ENCODE measurements at places on chromosomes 11 and 22.

DNA sequence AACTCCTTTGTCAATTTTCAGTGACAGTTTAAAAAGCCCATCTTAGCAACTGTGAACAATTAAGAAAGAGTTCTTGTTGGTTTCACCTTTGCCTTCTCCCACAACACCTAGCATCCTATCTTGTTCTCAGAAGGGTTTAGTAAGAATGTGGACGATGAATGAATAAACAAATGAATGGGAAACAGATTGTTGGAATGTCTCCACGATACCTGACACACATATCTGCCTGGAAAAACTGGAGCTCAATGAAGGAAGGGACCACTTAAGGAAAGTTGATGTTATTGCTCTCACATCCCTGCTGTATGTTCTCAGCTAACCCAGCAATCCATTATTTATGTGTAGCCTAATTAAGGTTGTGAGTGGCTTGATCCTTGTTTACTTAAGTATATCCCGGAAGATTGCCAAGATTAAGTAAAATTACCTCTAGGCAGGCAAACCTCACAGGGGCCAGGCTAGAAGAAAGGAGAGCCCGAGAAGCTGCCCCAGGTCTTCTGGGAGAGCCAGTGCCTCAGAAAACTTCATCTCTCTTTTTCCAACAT, 286.4 kb downstream of the NXPE2 start:
- no peak for DNase-seq

DNA sequence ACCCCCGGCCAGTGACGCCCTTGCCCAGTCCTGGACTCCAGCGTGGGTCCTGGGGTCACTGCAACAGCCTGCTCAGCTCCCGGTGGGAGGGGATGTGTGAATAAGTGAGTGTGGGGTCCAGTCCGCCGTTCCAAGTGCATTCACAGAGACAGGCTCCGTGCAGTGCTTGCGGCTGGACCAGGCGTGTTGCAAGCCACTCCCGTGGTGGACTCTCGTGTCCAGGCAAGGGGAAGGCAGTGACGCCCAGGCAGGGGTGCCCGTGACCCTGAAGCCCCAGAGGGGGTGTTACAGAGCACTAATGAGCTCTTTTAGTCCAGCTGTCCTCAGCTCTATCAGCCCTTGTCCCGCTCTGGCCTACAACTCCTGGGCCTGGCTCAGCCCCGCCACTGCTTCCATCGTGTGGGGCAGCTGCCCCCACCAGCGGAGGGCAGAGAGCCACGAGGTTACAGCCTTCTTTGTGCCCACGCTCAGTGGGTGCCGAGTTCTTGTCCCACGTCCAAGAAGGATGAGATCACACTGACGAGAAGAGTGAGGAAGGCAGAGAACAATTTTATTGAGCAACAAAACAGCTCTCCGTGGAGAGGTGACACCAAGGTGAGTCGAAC, 1807.5 kb downstream of the LRRC4C start:
- DNase-seq, result no peak

- DNase-seq, result no peak
Measured at GRCh38 chr11:1597331-1597993, 632 bp downstream of the KRTAP5-2 start.

DNA sequence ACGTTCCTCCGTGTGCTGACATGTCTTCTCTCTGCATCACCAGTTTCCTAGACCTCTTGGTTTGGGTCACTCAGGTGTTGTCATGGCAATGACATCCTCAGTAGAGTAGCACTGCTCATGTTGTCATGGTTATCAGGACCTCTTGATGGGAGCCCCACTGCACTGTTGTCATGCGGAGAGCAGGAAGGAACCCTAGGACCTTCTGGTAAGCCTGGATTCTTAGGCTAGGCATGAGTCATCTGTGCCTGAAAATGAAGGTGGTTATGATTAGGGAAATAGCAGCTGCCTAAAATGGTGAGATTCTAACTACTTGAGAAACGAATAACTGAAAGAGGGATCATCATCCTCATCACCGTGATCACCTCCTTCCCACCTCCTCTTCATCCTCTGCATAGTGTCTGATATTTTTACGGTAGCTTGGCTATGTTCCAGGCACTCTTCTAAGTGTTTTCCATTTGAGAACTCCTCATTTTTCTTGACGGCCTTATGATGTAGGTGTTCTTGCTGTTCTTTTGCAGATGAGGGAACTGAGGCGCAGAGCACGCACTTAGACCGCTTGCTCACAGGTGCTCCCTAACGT, 858.4 kb downstream of the NTM start:
- no peak for DNase-seq

- no peak for DNase-seq
Measured at GRCh38 chr11:121967131-121967704, 148.8 kb downstream of the BLID start.

- no peak for DNase-seq
Measured at GRCh38 chr11:78261828-78262227, 73.1 kb downstream of the USP35 start.

- no peak for DNase-seq
Measured at GRCh38 chr11:128323381-128323780, 264.0 kb downstream of the ETS1 start.

DNA sequence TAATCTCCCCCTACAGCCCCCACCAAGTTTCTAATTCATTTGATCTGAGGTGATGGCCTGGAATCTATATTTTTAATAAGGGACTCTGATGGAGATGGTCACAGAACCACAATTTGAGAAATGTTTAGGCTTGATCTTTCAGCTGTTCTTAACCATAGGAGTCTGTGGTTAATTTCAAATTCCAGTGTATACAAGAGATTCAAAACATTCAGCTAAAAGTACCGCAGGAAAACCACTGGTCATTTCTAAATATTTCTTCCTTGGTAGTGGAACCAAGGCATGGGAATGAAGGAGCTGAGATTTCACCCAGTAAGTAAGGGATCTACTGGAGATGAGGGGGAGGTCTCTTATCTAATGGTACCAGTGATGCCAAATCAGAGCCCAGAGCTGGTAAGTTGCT, 18.3 kb upstream of the GALNT18 start:
- no peak for DNase-seq

- DNase-seq, result no peak
Measured at GRCh38 chr22:35116817-35117216, 50.9 kb downstream of the ISX start.

DNA sequence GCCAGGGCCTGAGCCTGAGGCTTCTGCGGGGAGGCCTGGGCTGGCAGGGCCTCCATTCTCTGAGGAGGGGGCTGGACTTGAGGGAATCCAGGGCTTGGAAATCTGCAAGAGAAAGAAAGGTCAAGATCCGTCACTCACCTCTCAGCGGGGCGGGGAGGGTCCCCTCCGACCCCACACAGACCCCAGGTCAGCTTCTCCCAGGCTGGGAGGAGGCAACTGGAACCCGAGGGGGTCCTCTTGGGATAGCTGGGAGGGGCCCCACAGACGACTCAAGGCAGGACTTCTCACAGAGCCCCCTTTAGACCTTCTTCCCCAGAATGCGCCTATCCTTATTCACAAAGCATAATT, 11.0 kb downstream of the TNKS1BP1 start:
- no peak for DNase-seq

DNA sequence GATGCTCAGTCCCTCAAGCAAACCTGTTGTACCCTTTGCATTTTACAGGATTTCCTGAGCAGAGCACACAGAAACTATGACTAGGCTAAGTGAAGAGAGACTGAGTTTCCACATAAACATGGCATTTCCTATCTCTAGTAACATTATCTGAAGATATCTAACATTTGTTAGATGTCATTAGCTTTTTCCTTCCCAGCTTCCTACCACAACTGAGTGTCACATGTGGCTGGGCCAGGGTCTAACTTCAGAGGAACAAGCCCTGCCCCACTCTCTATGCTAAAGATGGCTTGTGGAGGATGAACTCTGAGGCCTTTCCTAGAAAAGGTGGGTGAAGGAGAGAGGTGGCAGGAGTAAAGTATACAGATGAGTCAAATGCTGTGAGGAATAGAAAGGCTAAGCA, 16.5 kb downstream of the C22orf42 start:
- DNase-seq, result no peak

DNA sequence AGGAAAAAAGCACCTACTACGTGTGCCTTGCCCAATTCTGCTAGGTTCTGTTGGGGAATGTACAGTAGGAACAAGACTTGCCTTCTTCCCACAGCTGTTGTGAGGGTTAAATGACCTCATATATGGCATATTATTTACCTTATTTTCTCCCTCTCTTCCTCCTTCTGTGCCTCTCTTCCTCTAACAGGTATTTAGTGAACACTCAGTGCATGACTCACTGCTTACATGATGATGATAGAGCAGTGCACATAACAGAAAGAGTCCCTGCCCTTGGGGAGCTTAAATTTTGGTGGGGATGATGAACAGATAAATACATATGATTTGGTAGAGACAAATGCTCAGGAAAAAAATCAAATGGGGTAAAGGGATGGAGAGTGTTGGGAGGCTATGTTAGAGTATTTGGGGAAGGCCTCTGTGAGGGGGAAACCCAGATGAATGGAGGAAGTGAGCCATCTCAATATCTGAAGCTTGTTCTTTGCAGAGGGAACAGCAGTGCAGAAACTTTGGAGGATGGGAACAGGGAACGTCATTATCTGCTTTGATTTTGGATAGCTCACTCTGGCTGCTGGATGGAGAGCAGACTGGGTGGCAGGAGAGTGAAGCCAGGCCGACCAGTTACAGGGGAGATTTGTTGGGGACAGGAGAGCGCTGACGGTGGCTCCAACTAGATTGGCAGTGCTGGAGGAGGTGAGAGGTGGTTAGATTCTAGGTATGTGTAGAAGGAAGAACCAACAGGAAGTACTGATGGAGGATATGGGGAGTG, 95.5 kb upstream of the TENM4 start:
- no peak for DNase-seq

- DNase-seq, result no peak
Measured at GRCh38 chr11:719214-720016, 13.4 kb downstream of the EPS8L2 start.
